SK-N-SH treated with all-trans-retinoic acid at 6 μM for 48 hours (cell line): ENCODE measurements at places on chromosomes 7 and 10.
A peak's percentile ranks its signal among the peaks of the same experiment; 100 is the strongest.

DNA sequence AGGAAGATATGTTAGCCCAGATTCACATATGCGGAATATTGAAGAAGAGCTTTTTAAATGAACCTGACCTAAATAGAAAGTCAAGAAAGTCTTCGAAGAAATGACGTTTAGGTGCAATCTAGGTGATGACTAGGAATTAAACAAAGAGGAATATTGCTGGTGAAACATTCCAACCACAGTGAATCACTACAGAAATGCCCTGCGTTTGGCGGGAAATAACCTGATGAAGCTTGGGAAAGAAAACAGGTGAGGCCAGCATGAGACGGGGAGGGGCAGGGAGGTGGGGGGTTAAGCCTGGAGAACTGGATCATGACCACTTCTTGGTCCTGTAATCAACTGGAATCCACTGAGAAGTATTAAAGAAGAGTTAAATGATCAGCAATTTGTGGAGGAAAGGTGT, 299.4 kb upstream of the VSTM2A start:
- ATAC-seq = no peak

- no peak for ATAC-seq
Measured at GRCh38 chr7:117902314-117902889, 29.2 kb upstream of the CTTNBP2 start.

GRCh38 chr10:662686-663465, 26.6 kb downstream of the DIP2C start:
- ATAC-seq = no peak

GRCh38 chr10:16673443-16673842, 143.8 kb downstream of the RSU1 start:
- ATAC-seq = no peak

DNA sequence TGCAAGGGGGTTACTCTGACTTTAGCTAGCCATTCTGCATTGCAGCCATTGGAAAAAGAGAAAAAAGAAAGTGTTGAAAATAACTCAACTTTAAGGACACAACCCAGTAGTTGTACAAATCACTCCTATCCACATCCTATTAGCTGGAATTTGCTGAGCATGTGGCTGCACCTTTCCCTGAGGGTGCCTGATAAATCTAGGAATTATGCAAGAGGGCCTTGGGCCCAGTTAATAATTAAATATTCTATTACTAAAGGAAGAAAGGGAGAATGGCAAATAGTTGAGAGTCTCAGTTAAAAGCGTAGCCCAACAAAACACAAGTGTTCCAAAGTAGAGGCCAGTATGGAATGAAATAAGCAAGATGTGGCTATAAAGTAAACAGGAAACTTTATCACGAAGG, 200.9 kb upstream of the CNTNAP2 start:
- no peak for ATAC-seq

- no peak for ATAC-seq
Measured at GRCh38 chr10:105207476-105207995, 566.4 kb downstream of the SORCS3 start.

DNA sequence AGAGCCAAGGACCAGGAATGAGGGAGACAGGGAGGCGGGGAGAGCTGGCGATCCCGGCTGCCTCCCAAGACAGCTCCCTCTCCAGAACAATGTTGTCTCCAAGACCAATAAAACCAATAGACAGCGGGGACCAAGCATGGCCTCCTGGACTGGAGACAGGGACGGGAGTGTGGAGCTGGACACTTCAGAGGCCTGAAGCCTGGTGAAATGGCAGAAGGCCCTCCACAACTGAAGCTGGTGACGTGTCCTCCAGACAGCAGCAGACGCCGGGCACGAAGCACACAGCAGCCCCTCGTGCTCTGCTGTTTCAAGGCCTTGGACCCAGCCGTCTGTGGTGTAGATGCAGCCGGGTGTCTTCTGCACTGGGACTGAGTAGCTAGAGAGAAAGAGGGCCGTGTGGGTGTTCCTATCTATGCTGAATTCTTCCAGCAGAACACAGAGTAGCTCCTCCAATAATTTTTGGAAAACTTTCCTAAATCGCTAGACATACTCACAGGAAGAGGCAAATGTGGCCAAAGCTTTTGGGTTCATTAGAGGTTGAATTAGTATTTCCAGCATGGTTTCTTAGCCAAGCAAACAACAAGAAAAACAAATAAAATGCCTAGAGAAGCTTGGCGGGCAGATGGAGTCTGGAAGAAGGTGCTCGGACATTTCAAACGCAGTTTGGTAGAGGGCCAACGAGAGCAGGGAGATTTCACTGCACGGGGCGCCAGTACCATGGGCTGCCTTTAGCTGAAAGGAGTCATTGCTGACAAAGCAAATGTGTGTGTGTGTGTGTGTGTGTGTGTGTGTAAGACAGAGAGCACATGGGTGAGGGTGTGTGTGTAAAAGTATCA, 570.4 kb downstream of the TCERG1L start:
- no peak for ATAC-seq

DNA sequence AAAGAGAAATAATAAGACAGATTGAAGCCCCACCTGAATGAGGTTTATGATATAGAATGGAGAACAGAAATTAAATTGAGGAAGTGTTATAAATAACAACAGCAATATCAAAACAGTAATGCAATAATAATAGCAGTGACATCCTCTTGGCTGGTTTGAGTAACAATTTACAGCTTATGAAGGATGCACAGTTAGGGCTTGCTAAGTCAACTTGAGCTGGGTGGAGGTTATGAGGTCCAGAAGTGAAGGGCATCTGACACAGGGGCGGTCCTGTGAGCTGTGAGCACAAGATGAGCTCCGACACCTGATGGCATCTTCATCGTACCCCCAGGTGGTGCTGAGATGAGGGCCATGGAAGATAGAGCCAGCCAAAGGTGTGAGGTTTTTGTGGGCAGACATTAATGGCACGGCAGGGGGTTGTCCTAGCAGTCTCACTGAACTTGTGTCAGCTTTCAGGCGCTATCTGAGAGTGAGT, 30.5 kb downstream of the ARHGAP22 start:
- no peak for ATAC-seq

DNA sequence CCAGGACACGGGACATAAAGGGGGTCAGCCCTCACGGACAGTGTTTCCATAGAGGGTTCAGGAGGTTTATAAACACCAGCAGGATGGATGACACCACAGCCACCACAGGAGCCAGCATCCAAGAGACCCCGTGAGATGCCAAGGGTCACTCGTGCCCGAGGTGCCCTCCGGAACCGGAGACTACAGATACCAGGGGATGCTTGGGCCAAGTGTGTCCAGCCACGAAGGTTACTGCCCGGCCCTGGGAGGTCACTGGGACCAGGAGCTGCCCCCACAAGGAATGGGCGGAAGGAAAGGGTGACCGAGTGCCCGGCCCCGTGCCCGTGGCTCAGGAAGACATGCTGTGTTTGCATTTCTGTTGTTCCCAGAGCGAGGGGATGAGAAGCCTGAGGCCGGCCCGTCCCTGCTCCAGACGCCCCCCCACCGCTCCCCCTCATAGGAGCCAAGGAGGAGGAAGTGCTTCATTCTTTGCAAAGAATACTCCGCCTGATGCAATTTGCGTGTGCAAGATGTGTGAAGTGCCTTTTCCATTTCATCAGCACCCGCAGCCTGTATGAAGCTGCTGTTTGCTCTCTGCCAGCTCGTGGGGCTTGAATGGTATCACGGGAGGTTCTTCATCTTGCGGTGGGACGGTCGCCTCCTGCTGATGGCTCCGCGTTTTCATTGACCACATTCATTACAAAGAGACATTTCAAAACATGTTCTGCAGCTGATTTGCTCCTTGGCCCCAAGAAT, 176.4 kb downstream of the ELFN1 start:
- no peak for ATAC-seq

DNA sequence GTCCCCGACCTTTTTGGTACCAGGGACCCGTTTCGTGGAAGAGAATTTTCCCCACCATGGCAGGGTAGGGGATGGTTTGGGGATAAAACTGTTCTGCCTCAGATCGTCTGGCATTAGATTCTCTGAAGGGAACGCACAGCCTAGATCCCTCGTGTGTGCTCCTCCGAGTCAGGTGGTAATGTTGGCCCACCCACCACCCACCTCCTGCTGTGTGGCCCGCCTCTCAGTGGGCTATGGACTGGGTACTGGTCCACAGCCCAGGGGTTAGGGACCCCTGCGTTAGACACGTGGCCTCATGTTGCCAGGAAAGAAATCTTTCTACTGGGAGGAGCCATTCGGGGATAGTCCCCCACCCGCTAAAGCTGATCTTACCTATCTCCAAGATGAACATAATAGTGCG, 27.0 kb downstream of the PFKFB3 start:
- ATAC-seq = no peak

DNA sequence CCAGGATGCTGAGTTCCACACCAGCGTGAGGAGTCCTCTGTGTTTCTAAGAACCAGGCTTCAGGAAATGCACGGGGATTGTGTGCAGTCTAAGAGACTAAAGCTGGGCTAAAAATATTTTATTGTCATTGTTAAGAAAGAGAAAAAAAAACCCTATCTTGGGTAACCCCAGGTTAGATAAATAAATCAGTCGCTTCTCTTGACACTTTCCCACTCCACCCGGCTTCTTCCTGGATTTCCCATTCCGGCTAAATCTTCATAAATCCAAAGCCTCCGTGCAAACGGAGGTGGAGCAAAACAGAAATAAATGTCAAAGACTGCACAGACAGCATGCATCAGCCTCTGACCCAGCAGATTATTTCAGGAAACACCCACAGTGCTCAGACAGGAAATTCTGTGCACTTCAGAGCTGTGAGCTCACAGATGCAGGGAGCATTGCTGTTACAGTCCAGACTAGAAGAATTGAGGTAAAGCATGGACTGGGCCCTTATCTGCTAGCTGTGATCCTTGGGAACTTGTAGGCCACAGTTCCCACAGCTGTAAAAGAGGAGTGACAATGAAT, 44.8 kb upstream of the GRID1 start:
- peak; percentile 78 for ATAC-seq

- peak; percentile 7; the same call in 1 of the 3 replicates for ATAC-seq
Measured at GRCh38 chr10:14603534-14604102, 171.1 kb downstream of the FAM107B start.

DNA sequence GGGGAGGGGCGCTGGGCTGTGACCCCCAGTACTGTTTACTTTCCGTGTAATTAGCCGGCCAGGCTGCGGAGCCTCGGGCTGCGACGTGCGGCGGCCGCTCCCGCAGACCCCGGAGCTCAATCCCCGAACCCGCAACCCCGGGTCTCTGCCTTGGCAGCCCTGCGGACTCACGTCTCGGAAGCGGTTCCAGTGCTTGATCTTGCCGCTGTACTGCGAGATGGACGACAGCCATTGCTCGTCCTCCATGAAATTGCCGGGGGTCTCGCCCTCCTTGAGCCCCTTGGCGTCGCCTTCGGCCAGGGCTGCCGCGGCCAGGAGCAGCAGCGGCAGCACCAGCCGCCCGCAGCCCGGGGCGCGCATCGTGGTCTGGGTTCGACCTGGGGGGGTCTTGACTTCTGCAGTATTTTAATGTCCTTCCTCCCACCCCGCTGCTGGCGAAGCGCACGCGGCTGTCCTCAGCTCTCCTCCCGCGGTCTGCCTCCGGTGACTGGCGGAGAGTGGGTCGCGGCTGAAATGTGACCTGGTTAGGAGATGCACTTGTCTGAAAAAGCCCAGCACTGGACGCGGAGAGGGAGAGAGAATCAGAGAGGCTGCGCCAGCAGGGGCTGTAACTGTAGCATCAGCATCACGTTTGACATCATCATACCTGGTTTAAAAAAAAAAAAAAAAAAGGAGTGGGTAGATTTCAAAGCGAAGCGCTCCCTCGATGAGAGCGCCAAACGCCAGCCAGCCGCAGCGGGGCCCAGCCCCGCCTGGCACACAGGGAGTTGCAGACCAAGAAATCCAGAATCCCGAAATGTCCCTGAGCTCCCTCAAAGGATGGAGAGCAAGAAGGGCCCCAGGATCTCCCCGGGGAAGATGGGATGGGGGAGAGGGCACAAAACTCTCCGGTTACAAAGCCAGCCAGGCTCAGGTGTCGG, at the start of gene SPOCK2:
SPOCK2 (minus strand) TSS at position 583 of the 920 bp plus-strand sequence; CDS start at position 360, 223 bp downstream.
- ATAC-seq = peak; percentile 56

GRCh38 chr7:128737867-128738385, 1.2 kb upstream of the CALU start:
- no peak for ATAC-seq

DNA sequence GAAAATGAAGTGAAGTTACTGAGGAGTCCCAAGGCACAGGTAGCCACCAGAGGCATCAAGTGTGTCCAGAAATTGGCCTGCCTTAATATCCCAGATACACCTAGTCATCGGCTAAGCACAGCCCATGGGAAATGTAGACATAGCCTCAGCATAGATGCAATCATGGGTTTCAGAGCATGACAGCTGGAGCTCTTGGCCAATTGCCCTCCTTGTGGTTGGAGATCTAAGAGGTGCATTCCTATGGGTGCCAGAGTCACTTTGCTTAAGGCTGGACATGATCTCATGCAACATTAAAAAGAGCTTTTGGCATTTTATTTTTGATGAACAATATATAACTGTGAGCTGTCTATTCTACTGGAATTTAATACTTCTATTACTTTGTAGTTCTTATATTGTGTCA, 758.0 kb upstream of the LRRTM3 start:
- ATAC-seq = no peak

DNA sequence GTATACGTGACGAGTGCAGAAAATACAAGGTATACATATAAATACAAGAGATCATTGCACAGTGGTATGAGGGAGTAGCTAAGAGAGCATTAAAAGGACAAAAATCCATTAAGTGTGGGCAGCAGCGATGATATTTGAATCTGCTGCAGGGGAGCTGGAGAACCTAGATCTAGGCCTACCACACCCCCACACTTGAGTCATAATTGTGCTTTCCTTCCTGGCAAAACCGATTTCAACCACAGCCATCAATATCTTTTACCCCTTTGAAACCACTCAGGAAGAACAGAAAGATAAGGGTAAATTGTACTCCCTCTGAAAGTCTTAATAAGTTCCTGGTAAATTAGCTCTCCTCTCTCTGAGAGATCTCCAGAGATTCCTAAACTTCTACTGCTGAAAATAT, 345.0 kb downstream of the SORCS1 start:
- no peak for ATAC-seq

- ATAC-seq = no peak
Measured at GRCh38 chr10:37739181-37739580, 118.2 kb downstream of the ZNF248 start.

- peak; percentile 41 for ATAC-seq
Measured at GRCh38 chr10:12849319-12850181, 152.0 kb downstream of the CCDC3 start.

GRCh38 chr7:42035210-42035609, 201.8 kb downstream of the GLI3 start:
- no peak for ATAC-seq

DNA sequence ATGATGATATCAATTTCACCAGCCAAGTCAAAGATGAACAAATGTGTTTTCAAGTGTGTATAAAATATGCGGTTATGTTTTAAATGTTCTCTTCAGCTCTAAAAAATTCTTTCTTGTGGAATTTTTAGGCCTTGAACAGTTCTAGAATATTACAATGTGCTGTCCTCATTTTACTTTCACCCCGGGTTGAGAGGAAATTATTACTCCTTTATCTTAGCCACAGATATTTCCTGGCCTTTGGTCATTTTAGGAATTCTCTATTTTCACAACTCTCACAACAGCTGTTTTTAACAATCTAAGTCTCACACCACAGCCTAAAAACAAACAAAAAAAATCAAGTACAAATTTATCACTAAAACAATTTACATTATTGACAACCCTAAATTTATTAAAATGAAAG, 112.2 kb upstream of the HGF start:
- ATAC-seq = no peak
